ENCODE measurements at places on chromosomes 11 and 22.

GRCh38 chr11:110380836-110381622 is 48.7 kb upstream of the FDX1 start:
- no peak for DNase-seq

- no peak for DNase-seq
These were observed 13.0 kb downstream of the ZBED4 start for GRCh38 chr22:49866646-49867045.

- DNase-seq = no peak
These were observed 217.9 kb upstream of the MTNR1B start for GRCh38 chr11:92751594-92751993.

DNA sequence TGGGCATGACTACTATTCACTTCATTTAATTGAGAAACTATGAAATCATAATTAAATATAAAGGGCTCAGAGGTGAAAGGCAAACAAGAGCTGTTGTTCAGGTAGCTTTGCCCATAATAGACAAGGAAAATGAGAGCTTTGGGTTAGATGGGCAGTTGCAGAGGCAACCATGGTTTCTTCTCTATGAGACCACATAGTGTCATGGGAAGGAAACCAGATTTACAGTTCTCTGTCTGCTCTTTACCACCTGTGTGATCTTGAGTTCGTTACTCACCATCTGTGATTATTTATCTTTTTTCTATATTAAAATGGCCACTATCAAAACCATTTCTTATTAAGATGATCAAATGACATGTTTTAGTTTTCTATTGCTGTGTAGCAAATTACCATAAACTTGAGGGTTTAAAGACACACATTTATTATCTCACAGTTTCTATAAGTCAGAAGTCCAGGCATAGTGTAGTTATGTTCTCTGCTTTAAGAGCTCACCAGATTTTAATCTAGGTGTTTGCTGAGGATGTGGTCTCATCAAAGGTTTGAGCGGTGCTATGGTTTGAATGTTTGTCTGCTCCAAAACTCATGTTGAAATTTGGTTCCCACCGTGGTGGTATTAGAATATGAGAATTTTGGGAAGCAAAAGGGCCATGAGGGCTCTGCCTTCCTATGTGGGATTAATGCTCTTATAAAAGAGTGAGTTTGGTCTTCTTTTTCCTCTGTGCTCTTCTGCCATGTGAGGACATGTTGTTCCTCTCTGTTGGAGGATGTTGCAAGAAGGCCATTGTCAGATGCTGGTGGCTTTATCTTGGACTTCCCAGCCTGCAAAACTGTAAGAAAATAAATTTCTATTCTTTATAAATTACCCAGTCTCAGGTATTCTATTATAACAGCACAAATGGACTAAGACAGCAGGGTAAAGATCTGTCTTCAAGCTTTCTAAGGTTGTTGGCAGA is 38.2 kb downstream of the OR2AG2 start:
- no peak for DNase-seq

DNA sequence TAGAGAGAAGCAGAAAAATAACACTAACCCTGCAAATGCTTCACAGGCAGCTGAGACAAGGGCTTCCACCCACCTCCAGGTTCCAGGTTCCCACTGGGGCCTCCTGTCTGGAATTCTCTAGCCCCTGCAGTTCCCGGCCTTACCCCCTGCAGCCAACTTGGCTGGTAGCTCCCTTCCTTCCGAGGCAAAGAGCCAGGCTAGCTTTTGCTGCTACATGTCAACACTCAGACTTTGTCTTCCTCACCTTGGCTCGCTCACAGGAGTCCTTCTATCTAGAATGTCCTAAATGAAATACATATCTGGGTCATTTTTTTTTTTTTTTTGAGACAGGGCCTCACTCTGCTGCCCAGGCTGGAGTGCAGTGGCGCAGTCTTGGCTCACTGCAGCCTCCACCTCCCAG is 9.9 kb upstream of the TTLL1 start:
- no peak for DNase-seq

DNA sequence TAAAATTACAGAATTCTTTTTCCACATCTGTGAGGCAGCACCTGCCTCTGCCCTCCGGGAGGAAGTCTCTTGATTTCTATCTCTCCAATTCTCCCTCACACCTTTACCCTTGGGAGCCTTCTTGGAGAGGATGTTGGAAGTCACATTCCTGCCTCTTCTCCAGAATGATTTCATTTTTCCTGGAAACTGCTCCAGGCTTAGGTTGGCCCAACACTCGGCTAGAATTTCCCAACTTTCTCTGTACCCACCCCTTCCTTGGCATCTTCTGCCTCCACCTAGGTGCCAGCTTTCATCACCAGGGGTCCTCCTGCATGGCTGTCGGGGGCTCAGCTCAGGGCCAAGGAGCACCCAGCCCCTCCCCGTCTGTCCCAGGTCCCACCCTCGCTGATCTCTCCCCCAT is 43.2 kb downstream of the SLCO2B1 start:
- DNase-seq = no peak

DNA sequence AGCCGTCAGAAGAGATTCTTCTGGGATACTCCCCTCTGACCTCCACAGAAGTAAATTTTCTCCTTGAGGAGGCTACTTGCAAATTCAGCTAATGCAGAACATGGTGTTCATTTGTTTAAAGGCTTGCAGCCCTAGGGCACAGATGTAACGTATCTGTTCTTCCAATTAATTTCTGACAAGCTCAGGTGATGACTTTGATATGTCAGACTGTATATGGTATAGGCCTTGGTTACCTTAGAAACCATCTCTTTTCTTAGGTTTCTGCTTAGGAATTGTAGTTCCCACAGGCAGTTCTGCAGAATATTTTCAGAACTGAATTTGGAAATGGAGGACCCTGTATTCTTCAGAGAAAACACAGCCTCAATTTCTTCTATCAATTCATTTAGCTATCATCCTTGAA is 117.1 kb downstream of the DDX10 start:
- DNase-seq = no peak

GRCh38 chr11:70112017-70112434 is 33.9 kb downstream of the ANO1 start:
- DNase-seq = no peak

- DNase-seq = no peak
These were observed 109.8 kb downstream of the CD44 start for GRCh38 chr11:35248558-35249323.

DNA sequence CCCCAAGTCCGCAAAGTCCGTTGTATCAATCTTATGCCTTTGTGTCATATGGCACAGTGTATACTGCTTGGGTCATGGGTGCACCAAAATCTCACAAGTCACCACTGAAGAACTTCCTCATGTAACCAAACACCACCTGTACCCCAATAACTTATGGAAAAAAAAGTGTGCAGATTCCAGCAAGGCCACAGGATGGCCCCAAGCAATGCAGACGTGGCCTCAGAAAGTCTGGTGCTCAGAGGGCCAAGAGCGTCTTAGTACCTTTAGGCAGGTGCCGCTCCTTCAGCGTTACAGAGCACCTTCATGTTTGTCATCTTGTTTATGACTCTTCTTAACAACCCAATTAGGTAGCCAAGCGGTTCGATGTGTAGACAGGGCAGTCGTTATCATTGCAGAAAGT is 65.3 kb downstream of the PRDM11 start:
- peak; percentile 13 for DNase-seq

- no peak for DNase-seq
These were observed 83.8 kb upstream of the KCNQ1OT1 start for GRCh38 chr11:2783536-2784082.

DNA sequence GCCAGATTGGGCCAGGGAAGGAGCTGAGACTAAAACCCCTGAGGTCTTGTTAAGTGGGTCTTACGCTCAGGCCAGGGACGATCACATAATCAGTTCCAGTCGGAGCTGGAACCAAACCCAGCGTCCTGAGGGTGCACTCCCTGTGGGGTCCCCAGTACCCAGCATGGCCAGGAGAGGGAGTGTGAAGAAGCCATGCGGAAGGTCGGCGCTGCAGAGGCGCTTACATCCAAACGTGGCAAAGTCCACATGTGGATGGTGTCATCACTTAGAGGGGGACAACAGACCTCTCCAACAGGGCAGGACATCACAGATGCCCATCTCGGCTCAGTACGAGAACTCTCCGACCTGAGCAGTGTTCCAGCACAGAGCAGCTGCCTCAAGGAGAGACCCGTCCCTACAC is 8.3 kb downstream of the ATP5MGL start:
- DNase-seq = peak; percentile 58

GRCh38 chr22:19970479-19971275 is 29.1 kb upstream of the TXNRD2 start:
- peak; percentile 77 for DNase-seq

DNA sequence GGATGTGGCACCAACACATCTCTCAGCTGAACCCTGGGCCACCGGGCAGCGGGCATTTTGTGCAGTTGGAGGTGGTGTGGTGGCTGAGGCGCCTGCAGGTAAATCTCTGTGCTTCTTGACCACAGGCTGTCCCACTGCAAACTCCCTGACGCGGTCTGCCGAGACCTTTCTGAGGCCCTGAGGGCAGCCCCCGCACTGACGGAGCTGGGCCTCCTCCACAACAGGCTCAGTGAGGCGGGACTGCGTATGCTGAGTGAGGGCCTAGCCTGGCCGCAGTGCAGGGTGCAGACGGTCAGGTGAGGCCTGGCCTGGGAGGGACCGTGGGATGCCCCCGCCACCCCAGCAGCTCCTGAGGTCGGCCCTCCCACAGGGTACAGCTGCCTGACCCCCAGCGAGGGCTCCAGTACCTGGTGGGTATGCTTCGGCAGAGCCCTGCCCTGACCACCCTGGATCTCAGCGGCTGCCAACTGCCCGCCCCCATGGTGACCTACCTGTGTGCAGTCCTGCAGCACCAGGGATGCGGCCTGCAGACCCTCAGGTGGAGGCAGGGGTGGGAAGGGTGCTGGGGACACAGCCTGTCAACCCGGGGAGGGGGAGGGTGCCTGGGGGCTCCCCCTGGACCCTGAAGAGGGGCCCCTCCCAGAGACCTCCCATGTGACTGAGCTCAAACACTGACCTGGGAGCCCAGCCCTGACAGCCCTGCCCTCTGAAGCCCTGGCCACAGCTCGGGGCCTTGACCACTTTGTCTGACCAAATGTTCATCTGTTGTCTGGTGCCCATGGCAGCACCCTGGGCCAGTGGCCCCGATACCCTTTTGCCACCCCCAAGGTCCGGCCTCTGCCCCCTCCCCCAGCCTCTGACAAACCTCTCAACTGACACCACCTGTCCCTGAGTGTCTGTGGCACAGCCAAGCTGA is 4.6 kb upstream of the PGGHG start:
- no peak for DNase-seq

- no peak for DNase-seq
These were observed 484.6 kb downstream of the CNTN5 start for GRCh38 chr11:99505316-99505715.

DNA sequence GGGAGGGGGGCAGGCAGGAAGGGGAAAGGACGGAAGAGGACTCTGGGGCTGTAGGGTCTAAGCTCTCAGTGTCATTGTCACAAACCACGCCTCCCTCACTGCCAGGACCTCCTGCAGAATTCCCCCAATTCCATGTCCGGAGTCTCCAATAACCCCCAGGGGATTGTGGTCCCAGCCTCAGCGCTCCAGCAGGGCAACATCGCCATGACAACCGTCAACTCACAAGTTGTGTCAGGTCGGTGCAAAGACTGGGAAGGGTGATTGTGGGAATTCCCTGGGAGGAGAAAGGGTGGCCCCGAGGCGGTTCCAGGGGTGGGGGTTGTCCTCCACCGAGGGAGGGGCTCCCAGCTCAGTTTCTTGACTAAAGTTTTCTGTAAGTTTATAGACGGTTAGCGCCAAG is 86.0 kb downstream of the FEZ1 start:
- peak; percentile 79 for DNase-seq

DNA sequence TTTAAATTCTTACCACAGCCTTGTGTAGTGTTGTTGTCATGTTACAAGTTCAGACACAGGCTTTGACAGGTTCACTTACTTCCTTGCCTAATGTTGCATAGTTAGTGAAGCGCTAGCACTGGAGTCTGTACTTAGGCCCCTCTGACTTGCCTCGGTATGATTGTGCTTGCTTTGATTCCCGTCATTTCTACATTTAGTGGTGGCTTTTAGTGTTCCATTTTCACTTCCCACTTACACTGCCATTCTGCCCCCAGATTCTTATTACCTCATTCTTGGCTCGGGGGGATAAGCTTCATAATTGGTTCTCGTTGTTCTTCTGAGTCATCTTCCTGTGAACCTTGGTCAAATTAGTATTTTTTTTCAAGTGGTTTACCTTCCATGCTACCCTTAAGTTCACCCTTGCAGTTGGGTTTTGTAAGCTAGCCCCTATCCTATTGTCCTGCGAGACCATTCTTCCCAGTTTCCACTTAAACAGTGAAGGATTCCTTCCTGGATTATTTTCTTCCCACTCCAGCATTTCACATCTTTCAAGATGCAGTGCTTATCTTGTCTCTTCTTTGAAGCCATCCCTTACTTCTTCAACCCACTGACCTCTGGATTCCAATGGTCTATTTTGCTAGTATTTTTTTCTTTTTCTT is 68.7 kb downstream of the DDX10 start:
- DNase-seq = peak; percentile 11

- DNase-seq = no peak
These were observed 121.6 kb downstream of the LDLRAD3 start for GRCh38 chr11:36065436-36065835.

DNA sequence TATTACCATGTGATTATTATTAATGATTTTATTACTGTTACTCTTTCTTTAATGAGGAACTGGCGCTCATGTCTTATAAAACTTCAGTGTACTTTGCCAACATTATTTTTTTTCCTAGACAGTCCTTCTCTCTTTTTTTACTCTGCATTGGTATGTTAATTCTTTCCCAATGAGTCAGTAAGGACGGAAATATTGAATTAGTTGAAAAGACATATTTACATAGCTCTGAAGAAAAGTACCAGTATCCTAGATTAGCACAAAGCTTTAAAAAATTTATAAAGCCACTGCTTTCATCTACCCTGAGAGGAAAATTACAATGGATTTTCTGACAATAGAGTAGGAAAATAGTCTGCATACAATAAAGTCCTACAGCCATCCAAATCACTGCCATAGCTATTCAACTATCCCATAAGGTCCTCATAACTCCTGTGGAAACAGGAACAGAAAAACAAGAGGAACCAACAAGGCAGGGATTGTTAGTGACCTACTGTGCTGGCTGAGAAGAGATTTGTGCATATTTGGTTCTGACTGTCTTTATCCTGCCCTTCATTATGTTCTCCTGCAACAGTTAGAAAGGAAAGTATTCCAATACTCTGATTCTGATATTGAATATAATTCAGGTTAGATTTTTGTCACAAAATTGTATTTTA is 314.4 kb downstream of the AASDHPPT start:
- no peak for DNase-seq

GRCh38 chr11:19786644-19787043 is 74.0 kb downstream of the NAV2 start:
- DNase-seq = no peak

DNA sequence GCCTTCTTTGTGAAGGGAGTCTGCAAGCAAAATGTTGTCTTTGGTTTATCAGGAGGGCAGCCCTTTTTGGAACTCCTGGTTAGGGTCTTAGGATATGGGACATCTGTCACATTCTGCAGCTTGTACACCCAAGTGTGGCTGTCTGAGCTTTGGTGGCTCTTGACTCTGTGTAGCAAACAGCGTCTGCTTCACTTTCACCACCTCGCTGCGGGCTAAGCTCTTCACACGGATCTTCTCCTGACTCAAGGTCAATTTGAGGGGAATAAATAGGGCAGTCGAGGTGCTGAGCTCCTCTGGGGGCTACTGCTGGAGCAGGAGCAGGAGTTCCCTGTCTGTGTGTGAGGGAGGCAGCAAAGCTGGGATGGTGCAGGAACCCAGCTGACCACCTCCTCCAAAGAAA is 10.6 kb downstream of the MICAL2 start:
- DNase-seq = no peak

- no peak for DNase-seq
These were observed 12.2 kb downstream of the GGT5 start for GRCh38 chr22:24232725-24233124.

- peak; percentile 70 for DNase-seq
These were observed 27.5 kb upstream of the MTNR1B start for GRCh38 chr11:92941676-92942571.

- no peak for DNase-seq
These were observed 20.3 kb upstream of the APLP2 start for GRCh38 chr11:130049328-130049771.
